ENCODE measurements at places on chromosomes 7 and 10.

GRCh38 chr7:40966693-40967092, 736.2 kb downstream of the INHBA start:
- no peak for DNase-seq

- DNase-seq: no peak
Measured at GRCh38 chr10:91604553-91605534, 28.0 kb downstream of the PPP1R3C start.

DNA sequence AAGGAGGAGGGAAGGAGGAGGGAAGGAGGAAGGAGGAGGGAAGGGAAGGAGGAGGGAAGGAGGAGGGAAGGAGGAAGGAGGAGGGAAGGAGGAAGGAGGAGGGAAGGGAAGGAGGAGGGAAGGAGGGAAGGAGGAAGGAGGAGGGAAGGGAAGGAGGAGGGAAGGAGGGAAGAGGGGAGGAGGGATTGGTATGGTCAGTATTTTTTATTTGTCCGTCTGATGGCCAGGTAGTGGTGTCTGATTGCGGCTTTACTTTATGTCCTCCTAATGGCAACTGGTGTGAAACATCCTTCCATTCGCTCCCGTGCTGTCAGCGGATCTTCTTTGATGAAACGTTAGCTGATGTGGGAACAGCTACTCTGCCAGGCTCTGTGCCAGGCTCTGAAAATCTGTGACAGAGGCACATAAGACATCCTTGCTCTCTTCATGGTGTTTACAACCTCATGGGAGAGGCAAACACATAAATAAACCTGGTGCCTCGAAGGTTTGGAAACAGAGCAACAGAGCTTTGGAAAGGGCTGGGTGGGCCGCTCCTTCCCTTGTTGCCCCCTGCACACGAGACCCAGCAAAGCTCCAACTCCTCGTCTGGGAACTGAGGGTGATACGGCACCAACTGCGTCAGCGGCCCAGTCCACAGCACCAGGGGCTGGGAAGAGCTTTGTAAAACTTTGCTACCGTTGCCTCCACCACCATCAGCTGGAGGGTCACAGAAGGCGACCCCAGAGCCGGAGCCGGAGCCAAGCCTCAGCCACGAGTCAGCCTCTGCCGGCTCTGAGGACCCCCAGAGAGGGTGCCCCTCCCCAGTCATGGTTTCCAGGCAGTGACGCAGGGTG, 40.3 kb downstream of the PDGFA start:
- peak; percentile 7 for DNase-seq

DNA sequence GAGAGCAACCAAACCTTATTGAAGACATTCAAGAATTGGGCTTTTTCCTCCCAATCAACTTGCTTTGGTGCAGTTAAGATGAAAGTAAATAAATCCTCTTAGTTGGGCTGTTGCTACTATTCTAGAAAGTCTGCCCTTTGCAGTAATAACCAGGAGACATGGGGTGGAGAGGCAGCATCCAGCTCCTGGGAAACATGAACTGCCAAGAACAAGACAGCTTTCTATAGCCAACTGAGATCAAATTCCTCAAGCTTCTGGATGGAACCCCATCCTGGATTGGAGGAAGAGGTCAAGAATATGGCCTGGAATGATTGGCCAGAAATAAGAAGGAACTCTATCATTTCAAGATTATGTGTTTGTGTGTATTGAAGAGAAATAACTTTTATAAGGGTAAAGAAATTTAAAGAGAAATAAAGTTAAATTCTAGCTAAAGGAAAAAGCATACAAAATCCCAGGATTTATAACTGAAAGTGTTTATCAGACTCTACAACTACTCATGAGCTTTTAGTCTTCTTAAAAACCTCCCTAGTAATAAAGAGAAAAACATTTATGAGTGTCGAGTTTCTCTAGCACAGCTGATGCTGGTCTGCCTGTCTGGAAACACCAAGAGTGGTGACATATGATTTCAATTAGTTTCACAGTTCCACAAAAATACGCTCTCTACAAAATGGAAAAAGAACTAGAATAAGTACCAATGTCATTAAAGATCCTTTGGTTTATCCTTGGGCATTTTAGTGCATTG, 70.1 kb upstream of the COL1A2 start:
- no peak for DNase-seq

GRCh38 chr7:44080118-44080517, 2.2 kb downstream of the POLM start:
- no peak for DNase-seq

DNA sequence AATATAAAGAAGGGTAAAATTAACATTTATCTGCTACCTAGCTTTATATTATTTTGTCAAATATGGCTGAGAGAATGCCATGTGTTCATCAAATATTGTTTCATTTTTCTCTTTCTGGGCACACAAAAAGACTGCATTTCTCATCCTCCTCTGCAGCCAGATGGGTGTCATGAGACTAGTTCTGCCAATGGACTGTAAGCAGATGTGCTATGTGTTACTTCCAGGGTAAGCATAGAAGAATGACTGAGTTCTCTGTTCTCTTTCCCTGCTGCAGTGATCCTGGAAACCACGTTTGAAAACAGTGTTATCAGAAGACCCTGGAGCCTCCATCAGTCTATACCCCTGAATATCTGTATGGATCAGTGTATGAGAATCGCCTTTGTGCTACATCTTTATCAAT, 24.1 kb upstream of the SLK start:
- no peak for DNase-seq

GRCh38 chr10:51879238-51879637, 179.8 kb upstream of the CSTF2T start:
- DNase-seq: peak; percentile 14

DNA sequence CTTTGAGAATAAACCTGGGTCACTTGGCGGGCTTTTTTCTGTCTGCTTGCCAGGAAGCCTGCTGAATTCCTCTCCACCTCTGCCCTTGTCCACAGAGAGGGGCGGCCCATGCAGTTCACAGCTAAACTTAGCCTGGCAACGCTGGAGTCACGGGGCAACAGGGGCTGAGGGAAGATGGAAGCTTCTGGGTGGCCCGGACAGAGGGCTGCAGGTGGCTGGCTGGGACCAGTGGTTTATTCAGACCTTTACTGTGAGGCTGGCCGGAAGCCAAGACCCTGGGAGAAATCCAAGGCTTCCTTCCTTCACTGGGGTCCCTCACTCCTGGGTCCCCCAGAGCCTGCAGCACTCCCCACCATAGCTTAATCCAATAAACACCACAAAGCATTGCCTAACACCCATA, 17.0 kb downstream of the ITPRIP start:
- DNase-seq: no peak

GRCh38 chr10:47408606-47409005, 24.5 kb upstream of the ZNF488 start:
- DNase-seq: no peak

DNA sequence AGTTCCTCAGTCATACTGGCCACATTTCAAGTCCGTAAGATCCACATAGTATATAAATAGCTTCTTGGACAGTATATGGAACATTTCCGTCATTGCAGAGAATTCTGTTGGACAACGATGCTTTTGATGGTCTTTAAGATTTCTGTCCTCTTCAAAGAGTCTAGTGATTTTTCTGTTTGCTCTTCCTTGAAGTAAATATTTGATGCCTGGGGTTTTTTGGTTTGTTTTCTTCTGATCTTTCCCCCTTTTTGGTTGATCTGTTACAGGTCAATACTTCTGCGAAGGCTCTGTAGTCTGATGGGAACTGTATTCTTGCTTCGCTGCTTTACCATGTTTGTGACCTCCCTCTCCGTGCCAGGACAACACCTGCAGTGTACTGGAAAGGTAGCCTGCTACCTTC, 42.3 kb upstream of the VDAC2 start:
- no peak for DNase-seq

GRCh38 chr7:106731646-106732444, 70.9 kb upstream of the CCDC71L start:
- DNase-seq: no peak

DNA sequence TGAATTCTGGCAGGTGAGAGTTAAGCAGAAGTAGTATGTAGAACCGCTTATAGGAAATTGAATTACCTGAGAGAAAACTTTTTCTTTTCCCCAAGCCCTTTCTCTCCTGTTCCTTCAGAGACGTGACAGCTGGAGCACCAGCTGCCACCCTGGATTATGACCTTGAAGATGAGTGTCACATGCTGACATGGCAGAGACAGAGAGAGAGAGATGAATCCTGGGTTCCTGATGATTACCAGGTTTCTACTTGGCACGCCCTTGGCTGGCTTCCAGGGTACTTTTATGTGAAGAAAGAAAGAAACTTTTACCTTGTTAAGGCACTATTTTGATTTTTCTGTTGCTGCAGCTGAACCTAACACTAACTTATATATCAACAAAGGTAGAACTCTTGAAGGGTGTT, 99.9 kb downstream of the GPR26 start:
- DNase-seq: no peak

- DNase-seq: peak; percentile 70
Measured at GRCh38 chr7:17298840-17299482, 509 bp downstream of the AHR start.

DNA sequence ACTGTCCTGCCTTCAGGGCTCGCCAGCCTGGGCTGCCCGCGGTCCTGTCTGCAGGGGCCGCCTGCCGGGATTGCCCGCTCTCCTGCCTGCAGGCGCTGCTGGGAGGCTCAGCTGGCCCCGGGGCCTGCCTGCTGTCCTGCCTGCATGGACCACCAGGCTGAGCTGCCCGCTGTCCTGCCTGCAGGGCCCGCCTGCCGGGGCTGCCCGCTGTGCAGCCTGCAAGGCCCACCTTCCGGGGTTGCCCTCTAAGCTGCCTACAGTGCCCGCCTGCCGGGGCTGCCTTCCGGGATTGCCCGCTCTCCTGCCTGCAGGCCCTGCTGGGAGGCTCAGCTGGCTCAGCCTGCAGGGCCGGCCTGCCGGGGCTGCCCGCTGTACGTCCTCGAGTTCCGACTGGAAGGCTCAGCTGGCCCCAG, 164.4 kb downstream of the GLRX3 start:
- DNase-seq: peak; percentile 60

- no peak for DNase-seq
Measured at GRCh38 chr10:79397575-79398303, 47.7 kb downstream of the ZCCHC24 start.

DNA sequence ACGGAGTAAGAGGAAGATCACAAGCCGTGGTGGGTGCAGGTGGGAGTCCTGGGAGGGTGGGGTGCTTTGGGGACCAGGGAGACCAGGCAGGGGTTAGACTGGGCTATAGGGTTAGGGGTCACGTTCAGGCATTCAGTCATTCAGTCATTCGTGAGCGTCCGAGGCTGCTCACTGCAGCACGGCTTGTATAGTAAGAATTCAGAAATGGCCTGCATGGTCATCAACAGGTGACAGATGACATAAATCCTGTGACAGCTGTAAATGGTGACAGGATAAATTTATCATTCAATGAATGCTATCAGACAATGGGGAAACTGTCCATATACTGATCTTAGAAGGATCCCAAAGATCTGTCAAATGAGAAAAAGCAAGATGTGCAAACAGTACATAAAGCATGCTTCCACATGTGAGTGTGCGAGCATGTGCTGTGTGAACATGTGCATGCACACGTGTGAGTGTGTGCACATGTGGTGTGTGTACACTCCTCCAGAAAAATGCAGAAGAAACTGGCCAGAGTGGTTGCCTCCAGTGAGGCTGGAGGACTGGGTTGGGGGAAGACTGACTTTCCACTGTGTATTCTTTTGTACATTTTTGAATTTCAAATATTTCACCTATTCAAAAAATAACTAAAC, 32.0 kb upstream of the SMARCD3 start:
- no peak for DNase-seq

GRCh38 chr7:45643630-45644029, 69.5 kb downstream of the ADCY1 start:
- DNase-seq: no peak

DNA sequence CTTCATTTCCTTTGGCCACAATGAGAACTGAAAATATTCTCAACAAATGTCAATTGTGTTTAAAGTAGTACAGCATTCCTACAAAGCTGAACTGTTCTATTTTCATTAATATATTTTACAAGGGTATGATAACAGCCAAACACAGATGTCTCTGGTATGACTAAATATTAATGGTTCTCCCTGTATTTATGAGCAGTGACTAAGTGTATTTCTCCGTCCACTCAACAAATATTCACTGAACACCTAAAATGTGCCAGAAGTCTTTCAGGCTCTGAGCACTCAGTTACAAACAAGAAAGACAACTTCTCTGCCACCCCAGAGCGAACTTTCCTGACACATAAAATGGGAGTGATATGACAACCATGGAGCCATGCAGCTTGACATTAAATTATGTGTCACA, 135.6 kb downstream of the VPS41 start:
- DNase-seq: no peak

- no peak for DNase-seq
Measured at GRCh38 chr7:124754576-124755268, 10.9 kb downstream of the GPR37 start.

GRCh38 chr10:26199841-26200240, 16.7 kb upstream of the GAD2 start:
- DNase-seq: no peak

DNA sequence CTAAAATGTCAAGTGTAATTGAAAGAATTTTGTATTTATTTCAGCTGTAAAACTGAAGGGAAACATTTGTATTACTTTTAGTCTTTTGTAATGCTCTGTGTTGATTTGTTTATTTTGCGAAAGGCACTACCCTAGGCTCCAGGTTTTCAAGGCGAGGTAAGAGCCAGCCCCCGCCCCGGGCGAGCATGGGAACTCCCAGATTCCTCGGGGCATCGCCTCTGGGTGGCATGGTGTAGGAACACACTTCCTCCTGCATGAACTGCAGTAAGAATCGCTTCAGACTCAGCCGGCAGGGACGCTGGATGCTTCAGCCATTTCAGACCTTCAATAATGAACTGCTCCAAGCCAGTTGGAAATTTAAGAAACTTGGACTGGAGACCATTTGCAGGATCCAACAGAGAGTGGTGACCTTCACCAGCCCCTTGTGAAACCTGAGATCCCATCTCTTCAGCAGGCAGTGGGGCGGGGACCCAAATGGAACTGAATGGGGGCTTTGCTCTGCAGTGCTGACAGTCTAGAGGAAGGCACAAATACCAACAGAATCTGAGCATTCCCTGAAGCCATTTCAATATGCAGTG, 544.3 kb upstream of the MGMT start:
- no peak for DNase-seq

DNA sequence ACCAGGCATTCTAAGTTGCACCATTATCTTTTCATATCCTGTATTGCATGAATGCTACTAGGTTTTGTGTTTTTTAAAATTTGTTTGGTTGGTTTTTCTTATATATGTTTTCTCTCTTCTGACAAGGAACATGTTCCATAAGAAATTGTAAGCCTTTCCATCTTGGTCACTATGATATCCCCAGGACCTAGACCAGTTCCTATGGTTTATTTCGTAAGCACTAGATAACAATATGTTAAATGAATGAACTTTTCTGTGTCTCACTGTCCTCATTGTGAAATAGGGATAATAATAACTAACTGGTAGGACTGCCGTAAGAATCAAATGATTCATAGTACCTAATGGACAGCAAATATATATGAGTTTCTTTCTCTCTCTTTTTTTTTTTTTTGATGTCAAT, 146.3 kb downstream of the SEMA3E start:
- no peak for DNase-seq

- DNase-seq: no peak
Measured at GRCh38 chr7:100109521-100110163, 8.2 kb downstream of the AP4M1 start.

GRCh38 chr7:14875941-14876587, 26.5 kb downstream of the DGKB start:
- no peak for DNase-seq

Measured in activated naive CD4-positive, alpha-beta T cell treated with anti-CD3 and anti-CD28 coated beads, Interleukin-2, amount 50 U/mL, for 16 hours (primary cell).